ENCODE measurements at places on chromosomes 6 and 20.

GRCh38 chr20:51043811-51044210, 20.9 kb upstream of the KCNG1 start:
- DNase-seq = no peak

GRCh38 chr6:33675968-33676367, 35.5 kb downstream of the UQCC2 start:
- DNase-seq = no peak

DNA sequence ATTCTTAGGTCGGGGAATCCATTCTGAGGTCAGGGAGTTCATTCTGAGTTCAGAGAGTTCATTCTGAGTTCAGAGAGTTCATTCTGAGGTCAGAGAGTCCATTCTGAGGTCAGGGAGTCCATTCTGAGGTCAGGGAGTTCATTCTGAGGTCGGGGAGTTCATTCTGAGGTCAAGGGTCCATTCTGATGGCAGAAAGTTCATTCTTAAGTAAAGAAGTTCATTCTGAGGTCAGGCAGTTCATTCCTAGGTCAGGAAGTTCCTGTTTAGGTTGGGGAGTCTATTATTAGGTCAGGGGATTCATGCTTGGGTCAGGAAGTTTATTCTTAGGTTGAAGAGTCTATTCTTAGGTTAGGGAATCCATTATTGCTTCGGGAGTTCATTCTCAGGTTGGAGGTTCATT, 16.5 kb upstream of the NXT1 start:
- DNase-seq = no peak

DNA sequence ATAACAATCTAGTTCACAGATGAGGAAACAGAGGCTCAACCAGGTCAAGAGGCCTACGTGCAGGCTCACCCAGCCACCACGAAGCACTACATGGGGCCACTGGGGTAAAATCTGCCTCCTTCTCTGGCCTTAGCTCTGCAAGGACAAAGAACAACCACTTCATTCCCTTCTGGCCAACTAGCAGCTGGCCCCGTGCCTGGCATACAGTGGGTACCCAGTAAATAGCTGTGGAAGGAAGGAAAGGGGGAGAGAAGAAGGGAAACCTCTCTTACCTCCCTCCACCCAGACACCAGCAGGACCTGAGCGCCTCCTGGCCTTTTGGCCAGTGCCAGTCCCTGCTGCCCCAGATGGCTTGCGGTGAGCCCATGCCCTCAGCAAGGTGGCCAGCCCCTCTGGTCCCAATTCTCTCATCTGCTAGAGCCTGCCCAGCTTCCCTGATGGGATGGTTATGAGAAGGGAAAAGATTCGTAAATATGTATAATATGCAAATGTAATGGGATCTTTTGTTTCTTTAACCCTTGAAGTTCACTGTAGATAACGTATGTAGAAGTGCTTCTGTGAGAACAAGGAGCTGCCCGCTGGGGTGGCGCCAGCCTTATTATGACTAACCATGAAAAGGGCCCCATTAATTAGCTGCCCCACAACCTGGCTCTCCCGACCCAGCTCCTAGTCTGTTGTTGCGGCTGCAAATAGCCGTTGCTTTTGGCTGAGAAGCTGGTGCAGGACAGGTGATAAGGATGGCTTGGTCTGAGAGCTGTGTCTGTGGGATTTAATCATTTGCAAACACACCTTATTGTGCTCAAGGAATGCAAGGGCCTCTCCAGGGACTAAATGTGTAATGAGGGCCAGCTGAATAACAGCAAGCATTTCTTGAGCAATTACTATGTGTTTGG, 62.0 kb downstream of the DLGAP4 start:
- DNase-seq = no peak

- DNase-seq = no peak
These were observed 199.9 kb upstream of the PRDM1 start for GRCh38 chr6:105886066-105886813.
